ENCODE measurements at places on chromosomes 6 and 20.

GRCh38 chr6:56091159-56091869, 156.1 kb downstream of the COL21A1 start:
- DNase-seq = no peak

DNA sequence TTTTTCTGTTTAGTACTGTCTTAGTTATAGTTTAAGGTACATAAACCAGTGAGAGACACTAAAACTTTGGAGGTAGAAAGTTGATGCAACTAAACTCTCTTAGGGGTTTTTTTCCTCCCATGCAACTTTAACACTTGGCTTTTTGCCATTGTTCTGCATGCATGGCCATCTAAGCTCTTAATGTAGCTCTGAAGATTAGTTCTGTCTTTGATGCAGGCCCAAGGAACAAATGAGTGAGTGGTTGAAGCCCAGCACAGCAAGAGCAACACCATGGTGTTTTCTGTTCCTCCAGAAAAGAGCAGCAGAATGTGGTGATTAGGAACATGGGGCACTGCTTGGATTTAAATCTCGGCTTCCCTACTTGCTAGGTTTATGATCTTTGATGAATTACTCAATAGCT, 89.3 kb downstream of the L3MBTL3 start:
- DNase-seq = no peak

DNA sequence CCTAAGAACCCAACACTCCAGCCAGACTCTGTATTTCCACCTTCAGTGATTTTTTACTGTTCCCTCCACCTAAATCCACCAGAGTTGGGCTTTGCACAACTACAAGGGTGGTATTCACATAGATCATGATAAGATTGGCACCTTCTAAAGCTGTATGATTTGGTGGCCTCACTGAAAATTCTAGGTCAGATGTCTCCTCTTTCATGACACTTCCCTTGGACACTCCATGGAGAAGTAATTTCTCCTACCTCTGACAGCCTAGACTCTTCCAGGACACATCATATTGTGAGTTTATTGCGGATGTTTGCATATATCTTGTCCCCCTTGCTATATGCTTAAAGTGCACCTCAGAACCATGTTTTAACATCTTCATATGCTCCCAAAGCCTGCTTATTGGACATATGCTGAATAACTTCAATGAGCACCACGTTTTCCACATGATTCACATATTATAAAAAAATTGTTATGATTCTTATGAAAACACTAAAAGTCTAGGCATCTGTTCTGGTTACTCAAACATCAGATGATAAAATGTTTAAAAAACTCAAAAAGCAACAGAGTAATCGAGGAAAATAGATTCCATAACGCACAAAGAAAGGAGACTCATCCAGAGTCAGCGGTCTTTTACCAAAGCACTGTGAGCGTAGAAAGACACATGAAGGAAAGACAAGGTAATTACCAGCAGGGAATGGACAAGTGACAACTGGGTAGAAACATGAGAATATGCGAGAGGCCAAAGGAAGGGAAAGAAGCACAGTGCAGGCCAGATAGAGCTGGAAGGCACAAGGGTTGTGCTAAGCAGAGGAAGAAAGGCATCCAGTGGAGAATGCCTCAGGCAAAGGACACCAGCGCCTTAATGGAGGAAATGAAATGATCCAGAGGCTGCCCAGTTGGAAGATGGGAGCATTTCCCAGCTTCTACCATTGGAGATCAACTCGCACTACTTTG, 46.5 kb downstream of the KIF16B start:
- DNase-seq = no peak

- peak; percentile 96 for DNase-seq
Observed at GRCh38 chr20:7497985-7498384, 442.3 kb downstream of the HAO1 start.

DNA sequence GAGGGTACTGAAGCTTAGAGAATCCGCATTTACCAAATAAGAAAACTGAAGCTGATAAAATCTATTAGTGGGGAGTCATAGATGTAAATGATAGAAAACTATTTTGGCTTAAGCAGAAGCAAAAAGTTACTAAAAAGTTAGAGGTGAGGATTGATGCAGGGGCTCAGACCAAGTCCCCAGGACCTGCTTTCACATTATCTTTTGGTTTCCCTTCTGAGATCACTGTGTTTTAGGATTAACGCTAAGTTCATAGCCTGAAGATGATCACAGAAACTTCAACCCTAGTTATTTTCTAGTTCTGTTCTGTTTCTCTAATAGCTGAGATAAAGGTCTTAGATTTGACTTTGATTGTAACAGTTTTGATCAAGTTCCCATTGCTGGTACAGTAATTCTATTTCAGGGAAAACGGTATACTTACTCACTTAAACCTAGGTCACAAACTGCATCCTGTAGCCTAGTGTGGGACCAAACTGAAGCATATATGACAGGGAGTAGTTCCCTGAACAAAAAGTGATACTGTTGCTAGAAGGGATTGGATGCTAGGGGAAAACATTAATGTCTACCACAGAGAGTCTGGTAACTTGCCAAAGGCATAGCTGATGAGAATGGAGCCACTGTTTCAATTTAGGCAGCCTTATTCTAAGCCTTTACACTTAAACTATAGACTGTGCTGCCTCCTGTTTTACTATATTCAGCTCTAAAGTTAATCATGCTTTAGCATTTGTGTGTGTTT, 13.1 kb downstream of the CYB5R4 start:
- DNase-seq = no peak

DNA sequence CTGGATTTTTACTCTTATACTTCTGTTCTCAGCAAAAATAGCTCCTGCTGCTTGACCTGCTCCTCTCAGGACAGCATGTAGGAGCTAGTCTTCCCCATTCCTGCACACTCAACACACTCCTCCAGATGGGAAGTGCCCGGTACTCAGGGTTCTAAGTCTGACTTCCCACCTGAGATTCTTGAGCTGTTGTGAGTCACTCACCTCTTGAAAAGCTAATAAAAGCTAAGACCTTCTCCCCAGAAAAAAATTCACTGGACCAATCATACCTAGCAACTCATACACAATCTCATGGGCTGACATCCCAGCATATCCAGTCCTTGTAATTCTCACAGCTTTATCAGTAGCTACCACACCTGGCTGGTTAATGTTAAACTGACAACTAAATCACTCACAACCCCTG, 53.5 kb downstream of the TRPC4AP start:
- no peak for DNase-seq

- no peak for DNase-seq
Observed at GRCh38 chr6:163760860-163761259, 346.3 kb downstream of the QKI start.

DNA sequence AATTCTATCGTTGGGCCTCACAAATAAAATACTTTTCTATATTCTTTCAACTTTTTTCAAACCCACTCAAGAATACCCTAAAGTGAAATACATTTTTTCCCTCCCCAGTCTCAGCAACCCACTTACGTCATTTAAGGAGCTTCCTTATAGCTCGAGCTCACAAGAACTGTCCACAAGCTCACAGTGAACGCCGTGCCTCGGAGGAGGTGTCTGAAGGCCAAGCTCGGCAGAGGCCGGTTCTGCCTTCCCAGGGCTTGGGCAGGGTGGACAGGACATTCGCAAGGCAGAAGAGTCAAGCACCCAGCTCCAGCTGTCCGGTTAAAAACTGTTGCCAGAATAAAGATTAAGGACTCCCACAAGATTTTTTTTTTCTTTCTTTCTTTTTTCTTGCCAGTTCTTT, 802.3 kb downstream of the QKI start:
- DNase-seq = no peak

DNA sequence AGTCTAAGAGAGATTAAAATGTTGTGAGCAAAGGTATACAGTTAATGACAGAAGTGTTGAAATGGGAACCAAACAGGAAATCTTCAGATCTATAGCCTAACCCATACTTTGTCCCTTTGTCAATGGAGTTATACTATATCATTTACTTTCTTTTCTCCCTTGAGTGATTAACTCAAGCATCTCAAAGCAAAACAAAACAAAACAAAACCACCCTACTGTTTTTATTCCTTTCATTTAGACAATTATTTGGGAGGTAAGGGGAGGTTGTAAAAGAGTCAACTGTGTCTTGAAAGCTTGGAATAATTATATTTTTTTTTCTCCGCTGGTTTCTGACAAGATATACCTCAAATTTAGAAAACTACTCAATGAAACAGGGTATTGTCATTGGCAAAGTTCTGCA, 139.8 kb upstream of the HMGN3 start:
- DNase-seq = no peak

- DNase-seq = no peak
Observed at GRCh38 chr6:14703586-14703985, 542.3 kb upstream of the JARID2 start.

DNA sequence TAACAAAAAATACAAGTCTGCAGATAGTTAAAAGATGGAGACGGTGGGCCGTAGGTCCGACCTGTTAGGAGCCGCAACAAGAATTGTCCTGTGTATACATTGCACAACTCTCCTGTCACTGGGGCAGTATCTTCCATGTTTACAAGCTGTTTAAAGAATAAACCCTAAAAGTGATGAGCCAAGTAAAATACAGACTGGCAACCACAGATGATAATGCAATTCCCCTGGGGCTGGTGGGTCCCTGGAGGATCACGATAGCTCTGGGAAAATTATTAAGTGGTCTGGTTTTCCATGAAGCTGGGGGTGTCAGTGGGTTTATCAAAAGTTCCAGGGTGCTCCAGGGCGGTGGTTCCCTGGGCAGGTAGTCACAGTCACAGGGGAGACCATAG, 8.1 kb upstream of the FAM50B start:
- DNase-seq = no peak

DNA sequence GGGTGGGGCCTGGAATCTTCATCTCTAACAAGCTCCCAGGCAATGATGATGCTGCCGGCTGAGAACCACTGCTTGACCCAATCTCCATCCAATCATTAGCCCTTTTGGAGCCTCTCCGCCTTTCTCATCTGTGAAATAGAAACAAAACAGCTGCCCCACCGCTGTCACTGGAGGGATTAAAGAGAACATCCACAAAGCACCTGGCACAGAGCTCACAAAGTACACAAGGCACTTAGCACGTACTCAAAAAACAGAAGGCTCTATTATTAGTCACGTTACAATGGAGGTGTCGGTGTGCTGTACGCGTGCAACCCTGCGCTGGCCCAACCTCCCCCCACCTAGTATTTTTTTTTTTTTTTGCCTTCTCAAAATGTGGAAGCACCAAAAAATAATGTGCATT, 213.5 kb upstream of the ARID1B start:
- no peak for DNase-seq

DNA sequence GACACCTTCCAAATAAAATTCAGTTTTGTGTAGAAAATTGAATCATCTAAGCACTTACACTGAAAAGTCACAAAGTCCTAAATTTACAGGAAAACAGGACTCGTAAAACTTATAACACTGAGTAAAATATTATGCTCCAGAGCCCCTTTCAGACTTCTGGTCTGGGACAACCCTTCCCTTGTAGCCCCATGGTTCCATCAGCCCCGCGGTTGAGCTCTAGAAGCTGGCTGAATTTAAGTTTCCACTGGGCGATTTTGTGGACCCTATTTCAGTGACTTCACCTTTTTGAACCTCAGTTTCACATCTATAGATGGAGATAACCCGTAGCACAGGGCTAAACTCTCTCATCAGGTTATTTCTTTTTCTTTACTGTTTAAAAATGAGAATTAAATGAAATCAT, 117.7 kb upstream of the BACH2 start:
- no peak for DNase-seq

DNA sequence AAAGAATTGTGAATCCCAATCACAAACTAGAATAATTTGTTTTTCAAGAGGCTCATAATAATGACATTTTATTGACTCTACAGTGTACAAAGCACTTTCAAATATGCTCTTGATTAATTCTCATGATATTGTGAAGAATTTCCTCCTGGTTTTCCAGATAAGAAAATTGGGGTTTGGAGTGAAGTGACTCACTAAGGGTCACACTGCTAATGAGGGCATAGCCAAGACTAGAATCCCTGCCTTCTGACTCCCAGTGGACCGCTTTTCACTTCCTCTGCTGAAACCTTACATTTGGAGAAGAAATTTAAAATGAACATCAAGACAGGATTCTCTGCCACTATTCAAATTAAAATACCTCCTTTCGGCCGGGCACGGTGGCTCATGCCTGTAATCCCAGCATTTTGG, 38.3 kb upstream of the LTV1 start:
- no peak for DNase-seq

DNA sequence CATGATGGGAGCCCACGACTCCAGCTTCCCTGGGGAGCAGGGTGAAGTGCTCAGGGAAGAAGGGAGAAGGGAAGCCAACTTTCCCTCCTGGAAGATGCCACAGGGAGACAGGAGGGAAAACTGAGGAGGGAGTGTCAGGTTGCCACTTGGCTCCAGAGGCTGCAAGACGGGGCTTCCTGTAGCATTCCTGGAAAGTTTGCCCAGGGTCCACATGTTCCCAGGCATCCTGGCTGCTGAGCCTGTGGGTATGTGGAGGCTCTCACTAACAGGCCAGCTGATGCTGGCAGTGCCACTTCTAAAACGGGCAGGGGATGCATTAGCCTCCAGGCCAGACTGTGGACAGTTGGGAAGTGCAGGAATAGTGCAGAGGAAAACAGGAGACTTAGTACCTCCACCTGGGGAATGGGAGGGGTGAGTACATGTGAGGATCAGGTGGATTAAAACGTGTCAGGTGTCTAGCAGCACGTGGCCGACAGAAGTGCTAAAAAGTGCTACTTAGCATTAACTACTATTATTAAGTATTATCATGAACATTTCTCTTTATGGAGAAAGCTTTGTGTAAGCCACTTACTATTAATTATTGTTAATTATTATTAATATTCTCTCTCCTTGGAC, 33.2 kb downstream of the BANF2 start:
- no peak for DNase-seq

DNA sequence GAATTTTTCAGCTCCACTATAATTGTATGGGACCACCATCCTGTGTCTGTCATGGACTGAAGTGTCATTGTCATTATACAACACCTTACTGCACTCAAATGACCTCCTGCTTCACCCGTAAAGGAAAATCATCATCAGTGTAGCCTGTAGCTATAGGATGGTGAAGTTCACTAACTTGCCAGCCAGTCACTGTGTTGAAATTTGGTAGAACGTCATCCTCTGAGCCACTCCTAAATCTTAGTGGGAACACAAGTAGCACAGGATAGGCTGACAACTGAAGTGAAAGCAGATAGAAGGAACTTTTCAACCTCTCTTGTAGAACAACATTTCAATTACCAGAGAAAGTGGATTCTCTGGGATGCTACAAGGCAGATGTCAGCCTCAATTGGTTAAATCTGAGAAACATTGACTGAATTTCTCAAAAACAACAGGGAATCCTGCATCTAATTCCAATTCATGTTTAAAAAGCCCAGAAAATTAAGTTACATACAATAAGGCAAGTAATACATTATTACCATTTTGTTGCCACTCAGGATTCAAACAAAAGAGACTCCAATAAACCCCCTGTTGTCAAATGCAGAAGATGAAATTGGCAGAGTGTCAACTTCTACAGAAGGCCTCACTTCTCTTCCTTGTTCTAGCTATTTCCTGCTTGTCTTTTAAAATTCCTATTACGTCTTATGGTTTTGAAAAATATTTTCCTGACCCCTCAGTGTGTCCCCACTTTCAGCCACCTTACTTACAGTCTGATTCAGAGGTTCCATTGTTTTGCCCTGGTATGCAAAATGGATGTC, 647.9 kb upstream of the AGPAT4 start:
- DNase-seq = no peak
